NCI-H1105 (cell line): ENCODE measurements at places on chromosomes 7 and 10.

DNA sequence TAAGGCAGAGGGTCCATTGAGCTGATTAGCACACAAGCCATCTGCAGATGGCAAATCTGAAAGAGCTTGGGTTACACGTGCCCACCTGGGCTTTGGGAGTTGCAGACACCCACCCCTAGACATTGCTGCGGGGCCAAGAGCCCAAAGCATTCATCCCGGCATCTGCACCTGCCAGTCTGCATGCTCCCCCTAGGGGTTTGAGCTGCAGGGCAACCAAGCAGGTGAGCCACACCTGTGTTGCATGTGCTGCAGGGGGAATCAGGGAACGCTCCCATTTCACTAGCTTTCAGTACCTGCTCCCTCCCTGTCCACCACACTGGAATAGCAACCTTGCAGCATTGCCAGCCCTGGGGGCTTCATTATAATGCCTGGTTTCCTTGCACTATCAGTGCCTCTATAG is 21.1 kb downstream of the C7orf33 start:
- no peak for DNase-seq

DNA sequence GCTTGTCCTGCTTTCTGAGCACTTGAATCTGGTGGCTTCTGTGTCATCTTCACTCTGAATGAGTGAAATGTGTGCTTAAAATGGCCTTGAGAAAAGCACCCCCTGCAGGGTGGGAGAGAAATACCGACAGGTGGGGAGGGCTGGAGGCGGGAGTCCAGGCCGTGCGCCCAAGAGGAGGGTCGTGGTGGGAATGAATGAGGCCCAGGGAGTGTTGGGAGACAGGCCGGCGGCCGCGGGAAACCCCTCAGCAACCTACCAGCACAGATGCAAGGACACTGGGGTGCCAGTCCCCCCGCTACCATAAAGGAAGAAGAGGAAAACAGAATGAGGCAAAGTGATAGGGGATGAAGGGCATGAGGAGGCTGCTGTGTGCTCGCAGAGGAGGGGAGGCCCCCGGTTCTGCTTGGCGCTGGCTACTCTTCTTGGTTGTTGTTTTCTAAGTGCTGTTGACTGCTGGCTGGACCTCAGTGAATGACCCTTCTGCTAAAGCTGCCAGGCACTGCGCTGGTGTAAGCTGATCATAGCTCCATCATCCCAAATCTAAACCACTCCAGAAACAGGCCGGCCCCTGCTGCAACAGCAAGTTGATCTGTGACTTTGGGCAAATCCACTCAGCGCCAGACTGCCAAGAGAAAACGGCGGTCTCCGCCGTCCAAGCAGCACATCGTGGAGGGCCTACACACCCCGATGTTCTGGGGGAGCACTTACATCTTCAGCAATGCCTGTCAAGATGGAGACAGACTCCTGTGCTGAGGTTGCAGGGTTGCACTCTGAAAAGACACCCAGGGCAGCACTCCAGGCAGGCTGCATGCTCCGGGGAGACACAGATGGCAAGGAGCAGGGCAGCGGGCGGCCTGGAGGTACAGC is 378.5 kb downstream of the DNAJB6 start:
- no peak for DNase-seq

GRCh38 chr7:127718340-127718679 is 66.3 kb downstream of the SND1 start:
- no peak for DNase-seq

DNA sequence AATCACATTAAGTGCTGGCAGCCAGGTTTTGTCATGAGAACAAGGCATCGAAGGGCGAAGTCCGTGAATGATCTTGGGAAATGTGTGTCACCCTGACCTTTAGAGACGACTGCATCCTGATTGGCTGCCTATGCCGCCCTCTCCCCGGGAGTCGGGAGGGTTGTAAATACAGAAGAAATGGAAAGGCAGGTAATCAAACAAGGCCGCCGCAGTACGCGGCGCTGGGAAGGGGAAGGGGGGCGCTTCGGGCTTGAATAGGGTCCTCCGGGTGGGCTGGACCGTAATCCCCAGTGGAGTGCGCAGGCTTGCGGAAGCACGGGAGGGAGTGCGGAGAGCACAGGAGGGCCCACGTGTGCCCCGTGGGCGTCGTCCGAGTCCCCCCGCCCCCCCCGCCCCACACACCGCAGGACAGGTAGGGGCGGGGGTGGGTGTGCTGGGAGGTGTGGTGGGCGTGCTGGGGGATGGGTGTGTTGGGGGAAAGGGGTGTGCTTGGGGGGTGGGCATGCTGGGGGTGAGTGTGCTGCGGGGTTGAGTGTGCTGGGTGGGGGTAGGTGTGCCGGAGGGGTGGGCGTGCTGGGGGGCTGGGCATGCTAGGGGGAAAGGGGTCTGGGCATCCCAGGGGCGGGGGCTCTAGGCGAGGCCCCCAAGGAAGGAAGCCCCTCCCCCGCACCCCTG is 169.4 kb downstream of the ARHGAP12 start:
- peak; percentile 37 for DNase-seq

DNA sequence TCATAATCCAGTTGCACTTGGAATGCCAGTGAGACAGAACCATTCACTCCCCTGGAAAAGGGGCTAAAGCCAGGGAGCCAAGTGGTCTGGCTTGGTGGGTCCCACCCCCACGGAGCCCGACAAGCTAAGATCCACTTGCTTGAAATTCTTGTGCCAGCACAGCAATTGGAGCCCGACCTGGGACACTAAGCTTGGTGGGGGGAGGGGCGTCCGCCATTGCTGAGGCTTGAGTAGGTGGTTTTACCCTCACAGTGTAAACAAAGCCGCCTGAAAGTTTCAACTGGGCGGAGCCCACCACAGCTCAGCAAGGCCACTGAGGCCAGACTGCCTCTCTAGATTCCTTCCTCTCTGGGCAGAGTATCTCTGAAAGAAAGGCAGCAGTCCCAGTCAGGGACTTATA is 200.7 kb upstream of the NPSR1 start:
- no peak for DNase-seq

- DNase-seq = no peak
Measured at GRCh38 chr10:118408181-118408580, 66.1 kb upstream of the FAM204A start.

DNA sequence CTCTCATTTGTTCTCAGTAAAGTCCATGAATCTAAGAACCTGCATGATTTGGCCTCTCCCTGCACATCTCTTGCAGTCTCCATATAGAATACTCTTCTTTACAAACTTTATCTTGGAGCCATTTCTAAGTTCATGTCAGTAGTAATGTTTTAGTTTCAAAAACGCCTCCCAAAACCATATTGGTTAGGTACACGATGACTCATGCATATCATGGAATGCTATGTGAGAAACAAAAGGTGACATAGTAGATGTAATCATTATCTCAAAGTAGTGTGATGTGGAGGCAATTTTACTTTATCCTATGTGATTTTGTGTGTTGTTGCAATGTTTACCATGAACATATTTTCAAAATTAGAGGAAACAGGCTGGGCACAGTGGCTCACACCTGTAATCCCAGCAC is 520.7 kb downstream of the KCNMA1 start:
- no peak for DNase-seq

GRCh38 chr7:39102234-39102633 is 124.5 kb downstream of the POU6F2 start:
- DNase-seq = peak; percentile 32

DNA sequence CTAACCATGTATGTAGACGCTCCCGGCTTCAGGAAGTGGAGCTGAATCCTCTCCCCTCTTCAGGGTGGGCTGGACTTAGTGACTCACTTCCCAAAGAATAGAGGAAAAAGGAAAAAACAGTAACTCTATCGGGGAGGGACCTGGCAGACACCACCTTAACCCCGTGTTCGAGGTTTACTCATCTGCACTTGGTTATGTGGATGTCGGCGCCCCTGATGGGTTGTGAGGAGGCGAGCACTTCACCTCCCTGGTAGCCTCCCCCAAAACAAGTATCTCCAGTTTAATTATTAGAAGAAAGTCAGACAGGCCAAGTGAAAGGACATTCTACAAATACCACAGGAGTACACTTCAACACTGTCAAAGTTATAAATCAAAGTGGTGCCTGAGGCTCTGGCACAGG is 559.7 kb downstream of the TCERG1L start:
- no peak for DNase-seq

DNA sequence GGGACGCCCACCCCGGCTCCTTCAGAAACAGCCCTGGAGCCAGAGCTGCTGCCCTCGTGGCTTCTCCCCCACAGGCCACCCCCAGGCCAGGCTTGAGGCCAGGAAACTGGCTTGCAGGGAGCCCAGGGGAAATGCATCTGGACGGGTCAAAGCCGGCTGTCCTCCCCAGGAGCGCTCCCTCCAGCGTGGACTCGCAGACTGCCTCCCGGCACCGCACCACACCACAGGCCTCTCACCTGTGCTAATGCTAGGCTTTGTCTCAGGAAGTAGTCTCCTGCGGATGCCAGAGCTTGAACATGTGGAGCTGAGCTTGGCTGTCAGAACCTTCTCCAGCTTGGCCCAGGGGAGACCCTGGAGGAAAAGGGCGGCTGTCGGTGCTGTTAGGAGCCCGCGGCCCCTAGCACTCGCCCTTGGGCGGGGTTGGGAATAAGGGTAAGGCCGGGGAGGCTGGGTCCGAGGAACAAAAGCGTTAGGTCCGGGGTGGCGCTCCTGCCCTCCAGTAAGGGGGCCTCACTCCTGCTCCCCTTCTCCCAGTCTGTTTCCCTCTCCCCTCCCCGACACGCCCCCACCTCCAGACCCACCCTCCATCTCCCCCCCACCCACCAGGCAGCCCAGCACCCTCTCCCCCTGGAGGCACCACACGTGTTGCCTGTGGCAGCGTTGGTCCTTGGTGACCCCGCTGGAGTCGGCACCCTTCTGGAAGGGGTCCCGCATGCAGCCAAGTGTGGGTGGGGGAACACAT is 21.6 kb upstream of the DRGX start:
- no peak for DNase-seq

DNA sequence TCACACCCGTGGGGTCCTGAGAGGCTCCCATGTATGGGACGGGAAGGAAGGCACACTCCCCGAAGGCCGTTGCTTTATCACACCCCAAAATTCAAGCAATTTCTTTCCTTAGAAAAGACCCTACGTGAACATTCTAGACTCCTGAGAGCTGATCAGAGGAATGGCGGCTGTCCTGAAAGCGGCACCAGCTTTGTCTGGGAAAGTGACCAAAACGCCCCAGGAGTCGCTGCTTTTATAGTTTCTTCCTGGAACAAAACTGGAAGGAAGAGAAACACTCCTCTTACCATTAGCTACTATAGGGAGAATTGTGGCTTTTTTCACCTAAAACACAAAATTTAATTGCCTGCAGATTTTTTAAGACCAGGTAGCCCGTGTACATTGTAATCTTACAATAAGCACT is 261.8 kb upstream of the RNF32 start:
- DNase-seq = no peak
